ENCODE measurements at places on chromosomes 1 and 21. TPM values are rescaled to one million over a fixed set of nuclear protein-coding genes. Genes with fewer than 3 reads are reported as not detected.

The TMEM125 gene
- not detected for total RNA-seq

The DAB1 gene
- total RNA-seq: 1.9 TPM

The PLEKHN1 gene
- 0.39 TPM for total RNA-seq

The SLAMF7 gene
- total RNA-seq: 0.64 TPM

The CNKSR1 gene
- 1.7 TPM for total RNA-seq

The JAM2 gene
- 13.3 TPM for total RNA-seq

The WLS gene
- 43.0 TPM for total RNA-seq

The RNF115 gene
- 15.1 TPM for total RNA-seq

The NBPF6 gene
- total RNA-seq: not detected

The HSPA6 gene
- total RNA-seq: 6.8 TPM

The INPP5B gene
- total RNA-seq: 28.8 TPM

The NBPF4 gene
- not detected for total RNA-seq

The CLCA1 gene
- 0.29 TPM for total RNA-seq

The PERM1 gene
- total RNA-seq: not detected

The GPR3 gene
- 0.51 TPM for total RNA-seq

The SLC16A4 gene
- total RNA-seq: 7.2 TPM

The ADORA1 gene
- total RNA-seq: 2.7 TPM

The TNFRSF25 gene
- total RNA-seq: 6.0 TPM

The TMEM54 gene
- 26.8 TPM for total RNA-seq

The AMPD1 gene
- not detected for total RNA-seq

The GNG12 gene
- total RNA-seq: 128 TPM

The OLIG1 gene
- not detected for total RNA-seq

The LCE1D gene
- total RNA-seq: not detected

The ZSWIM5 gene
- 0.42 TPM for total RNA-seq

The ENAH gene
- 51.9 TPM for total RNA-seq

The FCRLB gene
- total RNA-seq: 0.48 TPM

The CA6 gene
- not detected for total RNA-seq

The USH2A gene
- not detected for total RNA-seq

Data from mesenteric fat pad (tissue), 1 donor.